ENCODE measurements at places on chromosomes 12 and 14.

- H3K36me3 ChIP-seq = peaks cover 9% of the 10 kb centered on the region
- no peak overlapping the region for H3K27ac ChIP-seq
- no peak overlapping the region for H3K4me3 ChIP-seq
- no peak for DNase-seq
- no peaks in the 10 kb centered on the region for H3K4me1 ChIP-seq
These were observed 62.7 kb downstream of the CDC42BPB start for GRCh38 chr14:102994689-102995088.

GRCh38 chr14:102584871-102585869 is 7.3 kb upstream of the RCOR1 start:
- no peak overlapping the region for H3K4me3 ChIP-seq
- DNase-seq = no peak
- no peaks in the 10 kb centered on the region for H3K36me3 ChIP-seq
- H3K4me1 ChIP-seq = no peaks in the 10 kb centered on the region

GRCh38 chr12:49673446-49674317 is 33.5 kb downstream of the FMNL3 start:
- H3K27ac ChIP-seq = peak overlapping the region; percentile 95
- peak overlapping the region; percentile 31 for H3K4me3 ChIP-seq
- no peaks in the 10 kb centered on the region for H3K36me3 ChIP-seq
- H3K27me3 ChIP-seq = no peaks in the 10 kb centered on the region
- DNase-seq = no peak

GRCh38 chr12:3200032-3200617 is 122.9 kb downstream of the TSPAN9 start:
- no peak overlapping the region for H3K4me3 ChIP-seq
- peaks cover 18% of the 10 kb centered on the region for H3K4me1 ChIP-seq
- no peaks in the 10 kb centered on the region for H3K36me3 ChIP-seq
- H3K27me3 ChIP-seq = peaks cover 46% of the 10 kb centered on the region
- DNase-seq = no peak

- DNase-seq = no peak
- H3K27me3 ChIP-seq = no peaks in the 10 kb centered on the region
- H3K4me3 ChIP-seq = no peak overlapping the region
- no peaks in the 10 kb centered on the region for H3K36me3 ChIP-seq
- peaks cover 15% of the 10 kb centered on the region for H3K4me1 ChIP-seq
- no peak overlapping the region for H3K27ac ChIP-seq
These were observed 5.5 kb upstream of the HVCN1 start for GRCh38 chr12:110694330-110694901.

- H3K4me1 ChIP-seq = no peaks in the 10 kb centered on the region
- H3K27ac ChIP-seq = no peak overlapping the region
- H3K36me3 ChIP-seq = no peaks in the 10 kb centered on the region
These were observed 12.8 kb upstream of the BEGAIN start for GRCh38 chr14:100599981-100600380.

DNA sequence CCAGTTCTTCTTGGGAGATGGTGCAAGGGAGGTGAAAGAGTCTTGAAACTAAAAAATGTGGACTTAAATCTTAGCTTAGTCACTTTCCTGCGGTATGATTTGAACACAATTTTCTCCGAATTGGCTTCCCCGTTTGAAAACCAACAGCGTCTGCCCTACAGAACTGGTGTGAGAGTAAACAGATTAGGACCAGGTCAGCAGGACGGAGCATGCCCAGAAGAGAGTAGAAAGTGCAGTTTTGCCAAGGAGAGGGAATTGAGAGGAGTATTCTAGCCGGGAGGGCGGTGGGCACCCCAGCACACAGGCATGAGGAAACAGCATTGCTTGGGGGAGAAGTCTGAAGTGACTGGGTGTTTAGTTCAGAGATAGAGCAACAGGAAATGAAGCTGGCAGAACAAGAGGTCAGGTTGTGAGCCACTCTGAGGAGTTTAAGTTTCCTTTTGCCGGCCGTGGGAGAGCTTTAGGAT is 927.1 kb downstream of the VRK1 start:
- no peaks in the 10 kb centered on the region for H3K27me3 ChIP-seq
- H3K4me1 ChIP-seq = peaks cover 84% of the 10 kb centered on the region
- DNase-seq = peak; percentile 60
- peak overlapping the region; percentile 77 for H3K4me3 ChIP-seq
- H3K27ac ChIP-seq = peak overlapping the region; percentile 95
- H3K36me3 ChIP-seq = no peaks in the 10 kb centered on the region

GRCh38 chr14:98293576-98293975 is 978.4 kb downstream of the BCL11B start:
- no peaks in the 10 kb centered on the region for H3K27me3 ChIP-seq
- no peak overlapping the region for H3K4me3 ChIP-seq
- H3K4me1 ChIP-seq = peaks cover 10% of the 10 kb centered on the region
- no peak for DNase-seq

GRCh38 chr12:26690601-26691000 is 142.4 kb downstream of the ITPR2 start:
- H3K4me1 ChIP-seq = no peaks in the 10 kb centered on the region
- H3K27me3 ChIP-seq = no peaks in the 10 kb centered on the region
- DNase-seq = no peak

DNA sequence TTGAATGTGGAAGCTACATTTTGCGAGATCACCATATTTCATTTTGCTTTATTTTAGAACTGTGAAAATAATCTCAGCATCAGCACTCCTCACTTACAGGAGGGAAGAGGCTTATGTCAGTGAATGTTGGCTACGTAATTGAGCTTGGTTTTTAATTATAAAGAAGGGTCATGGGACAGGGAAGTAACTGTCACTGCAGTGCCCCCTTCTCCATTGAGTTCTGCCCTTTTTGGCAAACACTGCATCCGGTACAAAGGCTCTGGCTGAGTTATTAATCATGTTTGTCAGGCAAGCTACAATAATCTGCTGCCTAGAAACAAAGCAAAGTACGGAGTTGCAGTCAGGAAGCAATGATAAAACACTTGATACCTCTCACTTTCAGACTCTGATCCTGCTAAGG is 546.7 kb downstream of the SNAPC1 start:
- H3K27ac ChIP-seq = no peak overlapping the region
- H3K27me3 ChIP-seq = no peaks in the 10 kb centered on the region

- DNase-seq = no peak
- peaks cover 16% of the 10 kb centered on the region for H3K4me1 ChIP-seq
- H3K36me3 ChIP-seq = peaks cover 3% of the 10 kb centered on the region
- no peak overlapping the region for H3K4me3 ChIP-seq
- H3K27ac ChIP-seq = no peak overlapping the region
- H3K27me3 ChIP-seq = no peaks in the 10 kb centered on the region
These were observed 31.7 kb downstream of the PRORP start for GRCh38 chr14:35154016-35154415.

DNA sequence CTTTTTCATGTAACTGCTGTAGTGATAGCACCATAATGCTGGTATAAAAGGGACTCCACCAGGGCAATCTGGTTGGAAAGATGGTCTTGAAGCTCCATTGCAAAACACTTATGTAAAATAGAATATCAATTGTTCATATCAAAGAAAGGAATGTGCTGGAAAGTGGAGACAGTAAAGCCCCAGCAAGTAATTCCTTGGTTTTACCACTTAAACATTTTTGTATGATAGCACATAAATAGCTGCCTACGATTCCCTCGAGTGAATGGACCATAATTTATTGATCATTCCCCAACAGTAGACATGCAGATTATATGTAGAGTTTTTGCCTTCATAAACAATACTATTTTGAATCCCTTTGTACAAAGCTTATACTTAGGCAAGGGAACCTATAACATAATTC is 275.4 kb downstream of the PAWR start:
- DNase-seq = no peak
- H3K4me3 ChIP-seq = no peak overlapping the region
- H3K4me1 ChIP-seq = no peaks in the 10 kb centered on the region
- H3K27ac ChIP-seq = no peak overlapping the region

- no peak overlapping the region for H3K27ac ChIP-seq
- no peak for DNase-seq
- H3K36me3 ChIP-seq = no peaks in the 10 kb centered on the region
- no peak overlapping the region for H3K4me3 ChIP-seq
- H3K4me1 ChIP-seq = peaks cover 11% of the 10 kb centered on the region
These were observed 122.8 kb downstream of the TTC7B start for GRCh38 chr14:90693413-90693812.

DNA sequence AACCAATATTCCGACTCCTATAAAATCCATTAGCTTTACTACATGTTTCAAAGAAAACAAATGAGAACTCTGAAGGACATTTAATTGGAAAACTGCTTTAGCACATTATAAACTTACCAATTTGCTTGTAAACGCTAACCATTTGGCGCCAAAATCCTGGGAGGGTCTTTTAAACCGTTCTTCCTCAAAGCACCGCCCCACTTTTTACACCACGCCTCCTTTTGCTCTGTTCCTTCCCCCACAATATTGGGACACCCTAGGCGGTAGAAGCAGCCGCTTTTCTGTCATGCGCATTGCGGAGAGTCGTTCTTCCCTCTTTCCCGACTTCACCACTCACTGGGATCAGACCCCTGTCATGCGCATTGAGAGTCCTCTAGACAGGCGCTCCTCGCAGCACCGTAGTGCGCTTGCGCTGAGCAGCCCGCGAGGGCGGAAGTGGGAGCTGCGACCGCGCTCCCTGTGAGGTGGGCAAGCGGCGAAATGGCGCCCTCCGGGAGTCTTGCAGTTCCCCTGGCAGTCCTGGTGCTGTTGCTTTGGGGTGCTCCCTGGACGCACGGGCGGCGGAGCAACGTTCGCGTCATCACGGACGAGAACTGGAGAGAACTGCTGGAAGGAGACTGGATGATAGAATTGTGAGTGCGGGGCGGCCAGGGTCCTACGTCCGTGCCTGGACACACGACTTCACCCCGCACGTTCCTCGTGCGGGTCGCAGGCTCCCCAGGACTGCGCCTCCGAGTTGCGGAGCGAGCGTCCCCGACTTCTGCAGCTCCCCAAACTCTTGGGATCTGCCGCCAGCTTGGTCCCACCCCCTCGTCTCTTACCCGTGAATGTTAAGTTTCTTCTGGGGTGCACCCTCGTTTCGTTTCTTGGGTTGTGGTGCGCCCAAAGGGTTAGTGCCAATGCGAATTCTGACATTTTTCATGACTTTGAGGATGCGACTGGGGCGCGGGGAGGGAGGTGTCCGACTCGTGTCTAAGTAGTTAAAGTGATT is at the start of gene TMX1:
TSS of gene TMX1 (plus strand) at position 435 of the 991 bp plus-strand sequence. CDS start at position 481, 46 bp downstream.
- H3K4me1 ChIP-seq = peaks cover 13% of the 10 kb centered on the region
- H3K27me3 ChIP-seq = no peaks in the 10 kb centered on the region
- no peak within 1 kb of the TSS for H3K4me3 ChIP-seq
- H3K27ac ChIP-seq = no peak within 1 kb of the TSS

GRCh38 chr12:2234646-2235350 is 182.0 kb downstream of the CACNA1C start:
- H3K4me1 ChIP-seq = no peaks in the 10 kb centered on the region
- H3K4me3 ChIP-seq = no peak overlapping the region
- peaks cover 24% of the 10 kb centered on the region for H3K27me3 ChIP-seq
- no peaks in the 10 kb centered on the region for H3K36me3 ChIP-seq

DNA sequence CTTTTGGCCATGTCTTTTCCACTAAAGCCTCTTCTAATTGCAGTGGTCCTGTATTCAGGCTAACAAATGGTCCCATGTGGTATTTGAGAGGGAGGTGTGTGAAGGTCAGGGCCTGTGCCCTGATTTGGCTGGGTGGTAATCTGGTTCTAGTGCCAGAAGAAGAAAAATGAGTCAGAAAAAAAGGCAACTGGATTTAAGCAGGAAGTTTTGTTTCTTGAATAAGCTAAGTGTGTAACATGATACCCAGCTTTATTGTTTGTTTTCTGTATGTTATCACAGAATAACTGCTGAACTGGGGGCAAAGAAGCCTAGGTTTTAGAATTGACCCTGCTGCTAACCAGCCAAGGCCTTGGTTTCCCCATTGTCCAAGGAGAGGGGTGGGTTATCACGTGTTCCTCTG is 134.0 kb downstream of the ANO6 start:
- H3K27me3 ChIP-seq = no peaks in the 10 kb centered on the region
- H3K4me1 ChIP-seq = peaks cover 8% of the 10 kb centered on the region
- no peak overlapping the region for H3K27ac ChIP-seq
- DNase-seq = no peak
- peaks cover 59% of the 10 kb centered on the region for H3K36me3 ChIP-seq

GRCh38 chr14:68810173-68811153 is 17.6 kb upstream of the ZFP36L1 start:
- peak overlapping the region; percentile 92 for H3K27ac ChIP-seq
- H3K27me3 ChIP-seq = no peaks in the 10 kb centered on the region
- H3K4me3 ChIP-seq = no peak overlapping the region
- DNase-seq = no peak

GRCh38 chr12:4164559-4165558 is 108.7 kb upstream of the CCND2 start:
- no peaks in the 10 kb centered on the region for H3K36me3 ChIP-seq
- H3K27ac ChIP-seq = peak overlapping the region; percentile 90
- peak overlapping the region; percentile 81 for H3K4me3 ChIP-seq
- H3K27me3 ChIP-seq = no peaks in the 10 kb centered on the region

GRCh38 chr12:55654511-55655214 is 18.0 kb downstream of the OR10P1 start:
- peaks cover 2% of the 10 kb centered on the region for H3K27me3 ChIP-seq
- H3K36me3 ChIP-seq = no peaks in the 10 kb centered on the region
- H3K4me1 ChIP-seq = peaks cover 11% of the 10 kb centered on the region
- no peak overlapping the region for H3K27ac ChIP-seq
- no peak overlapping the region for H3K4me3 ChIP-seq

- no peak for DNase-seq
- H3K4me1 ChIP-seq = peaks cover 2% of the 10 kb centered on the region
- no peaks in the 10 kb centered on the region for H3K36me3 ChIP-seq
These were observed 230.9 kb upstream of the DDHD1 start for GRCh38 chr14:53384073-53384472.

DNA sequence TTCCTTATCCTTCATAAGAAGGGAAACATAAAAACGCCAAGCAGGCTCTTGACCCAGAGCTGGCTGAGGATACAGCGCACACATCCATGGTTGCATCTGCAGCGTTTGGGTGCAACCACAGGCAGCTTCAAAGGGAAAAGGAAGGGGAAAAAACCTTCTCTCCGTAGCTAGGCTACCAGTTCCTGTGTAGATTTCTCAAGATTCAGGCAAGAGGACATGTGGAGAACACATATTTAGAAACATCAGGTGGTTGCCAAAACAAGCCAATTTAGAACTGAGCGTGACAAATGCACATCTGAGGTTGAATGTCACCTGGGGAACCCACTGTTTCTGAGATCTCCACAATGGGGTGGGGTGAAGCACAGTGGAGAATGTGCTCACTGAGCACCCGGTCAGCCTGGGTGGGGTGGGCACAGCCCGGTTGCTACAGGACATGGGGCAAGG is 78.3 kb upstream of the BDKRB2 start:
- H3K27me3 ChIP-seq = no peaks in the 10 kb centered on the region
- H3K4me1 ChIP-seq = peaks cover 8% of the 10 kb centered on the region
- DNase-seq = peak; percentile 9
- peak overlapping the region; percentile 86 for H3K4me3 ChIP-seq
- H3K36me3 ChIP-seq = no peaks in the 10 kb centered on the region

GRCh38 chr12:2334271-2334670 is 281.5 kb downstream of the CACNA1C start:
- no peaks in the 10 kb centered on the region for H3K4me1 ChIP-seq
- H3K36me3 ChIP-seq = no peaks in the 10 kb centered on the region
- H3K27ac ChIP-seq = no peak overlapping the region
- DNase-seq = no peak
- H3K4me3 ChIP-seq = no peak overlapping the region

GRCh38 chr12:34625116-34625515 is 602.8 kb downstream of the ALG10 start:
- no peak overlapping the region for H3K4me3 ChIP-seq
- no peak for DNase-seq
- H3K36me3 ChIP-seq = peaks cover 1% of the 10 kb centered on the region
- no peaks in the 10 kb centered on the region for H3K27me3 ChIP-seq
- no peak overlapping the region for H3K27ac ChIP-seq

Measured in naive thymus-derived CD8-positive, alpha-beta T cell (primary cell).